ENCODE measurements at places on chromosomes 1 and 21. TPM values are rescaled to one million over a fixed set of nuclear protein-coding genes. Genes with fewer than 3 reads are reported as not detected.

PLA2G2D gene
- total RNA-seq: not detected

- DNase-seq: no peak
These were observed 25.2 kb upstream of the DYRK1A start for GRCh38 chr21:37341254-37341960.

- peak; percentile 68 for DNase-seq
These were observed 45.8 kb upstream of the NTPCR start for GRCh38 chr1:232904566-232904965.

DNA sequence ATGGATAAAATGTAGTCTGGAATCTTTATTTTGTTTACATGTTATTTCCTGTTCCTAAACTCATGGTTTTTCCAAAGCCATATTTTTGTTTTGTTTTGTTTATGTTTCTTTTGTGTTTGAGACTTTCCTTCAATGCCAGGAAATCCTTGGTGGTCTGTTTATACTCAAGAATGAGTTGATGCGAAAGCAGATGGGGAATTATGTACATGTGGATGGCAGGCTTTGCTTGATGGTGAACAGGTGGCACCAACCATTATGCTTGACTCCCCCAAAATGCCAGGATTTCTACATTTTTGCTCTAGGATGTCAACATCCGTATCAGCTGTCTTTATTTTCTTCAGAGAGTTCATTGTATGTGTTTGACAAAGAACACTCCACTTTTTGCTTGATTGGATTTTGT lies 448.5 kb downstream of the PRDM2 start:
- no peak for DNase-seq

DNA sequence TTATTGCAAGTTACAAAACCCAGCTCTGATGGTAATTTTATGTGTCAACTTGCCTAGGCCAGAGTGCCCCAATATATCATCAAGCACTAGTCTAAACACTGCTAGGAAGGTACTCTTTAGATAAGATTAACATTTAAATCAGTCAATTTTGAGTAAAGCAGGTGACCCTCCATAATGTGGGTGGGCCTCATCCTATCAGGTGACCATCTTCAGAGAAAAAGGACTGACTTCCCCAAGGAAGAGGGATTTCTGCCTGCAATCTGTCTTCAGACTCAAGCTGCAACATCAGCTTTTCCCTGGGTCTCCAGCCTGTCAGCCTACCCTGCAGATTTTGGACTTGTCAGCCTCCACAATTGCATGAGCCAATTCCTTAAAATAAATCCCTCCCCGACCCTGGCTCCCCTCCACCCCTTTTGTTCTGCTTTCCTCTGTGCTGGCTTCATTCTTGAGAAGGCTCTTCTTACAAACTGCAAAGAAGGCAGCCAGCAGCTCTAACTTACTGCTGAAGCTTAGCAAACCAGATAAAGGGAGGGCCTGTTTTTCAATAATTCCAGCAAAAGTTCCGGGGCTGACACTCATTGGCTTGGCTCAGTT lies 56.4 kb upstream of the RUNX3 start:
- DNase-seq: no peak

- DNase-seq: no peak
These were observed 23.7 kb downstream of the NKAIN1 start for GRCh38 chr1:31216016-31216415.

GREM2 gene
- total RNA-seq: 0.04 TPM

- no peak for DNase-seq
These were observed 368.5 kb downstream of the RPS6KC1 start for GRCh38 chr1:213419401-213420030.

- no peak for DNase-seq
These were observed at the start of gene MSH4 for GRCh38 chr1:75796376-75797272. Gene MSH4, plus strand, starts transcription at chr1:75796882. Its CDS starts 104 bp downstream, at chr1:75796986.

- DNase-seq: no peak
These were observed 16.1 kb upstream of the FMOD start for GRCh38 chr1:203367057-203367456.

GRCh38 chr1:161872506-161872905 lies 106.4 kb downstream of the ATF6 start:
- DNase-seq: no peak

All from kidney epithelial cell (primary cell).